CD8-positive, alpha-beta T cell (primary cell): ENCODE measurements at places on chromosomes 12 and 14.

DNA sequence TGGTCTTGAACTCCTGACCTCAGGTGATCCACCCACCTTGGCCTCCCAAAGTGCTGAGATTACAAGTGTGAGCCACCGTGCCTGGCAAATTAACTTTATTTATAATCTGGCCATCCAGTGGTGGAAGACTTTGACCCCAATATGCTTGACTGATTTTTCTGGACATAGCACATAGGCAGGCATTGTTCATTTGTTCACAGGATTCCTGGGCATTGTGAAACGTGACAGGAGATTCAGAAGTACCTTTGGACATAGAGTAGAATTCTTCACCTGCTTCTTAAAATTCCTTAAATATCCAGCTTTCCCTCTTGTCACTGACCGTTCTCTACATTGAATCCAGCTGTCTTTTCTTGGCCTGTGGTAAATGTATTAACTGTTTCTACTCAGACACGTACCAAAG is 103.1 kb downstream of the SCN8A start:
- DNase-seq = no peak

GRCh38 chr12:111103583-111103982 is 183.2 kb upstream of the MYL2 start:
- DNase-seq = no peak

GRCh38 chr14:65606460-65606859 is 193.9 kb downstream of the FUT8 start:
- no peak for DNase-seq

GRCh38 chr14:67551940-67552339 is 18.9 kb downstream of the PLEKHH1 start:
- DNase-seq = no peak

DNA sequence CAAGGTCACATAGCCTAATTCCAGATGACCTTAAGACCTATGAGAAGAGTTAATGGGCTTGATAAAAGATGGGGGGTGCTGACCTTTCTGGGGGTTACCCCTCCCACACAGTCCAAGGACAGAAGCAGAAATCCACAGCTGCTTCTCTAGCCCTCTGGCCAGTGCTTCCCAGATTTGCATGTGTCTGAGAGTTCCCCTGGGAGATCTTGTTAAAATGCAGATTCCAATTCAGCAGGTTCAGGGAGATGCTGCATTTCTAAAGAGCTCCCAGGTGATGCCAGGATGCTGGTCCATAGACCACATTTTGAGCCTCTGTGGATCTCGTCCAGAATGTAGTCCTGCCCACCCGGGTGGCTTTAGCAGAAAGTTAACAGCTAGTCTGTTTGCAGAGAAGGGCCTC is 82.1 kb downstream of the WSCD2 start:
- no peak for DNase-seq

- DNase-seq = peak; percentile 33
Observed at GRCh38 chr14:70641548-70642302, at the start of gene TTC9. TTC9 (plus strand) TSS chr14:70641916; CDS start chr14:70642130, 214 bp downstream.

- DNase-seq = no peak
Observed at GRCh38 chr14:105028251-105028927, 7.5 kb upstream of the CDCA4 start.

DNA sequence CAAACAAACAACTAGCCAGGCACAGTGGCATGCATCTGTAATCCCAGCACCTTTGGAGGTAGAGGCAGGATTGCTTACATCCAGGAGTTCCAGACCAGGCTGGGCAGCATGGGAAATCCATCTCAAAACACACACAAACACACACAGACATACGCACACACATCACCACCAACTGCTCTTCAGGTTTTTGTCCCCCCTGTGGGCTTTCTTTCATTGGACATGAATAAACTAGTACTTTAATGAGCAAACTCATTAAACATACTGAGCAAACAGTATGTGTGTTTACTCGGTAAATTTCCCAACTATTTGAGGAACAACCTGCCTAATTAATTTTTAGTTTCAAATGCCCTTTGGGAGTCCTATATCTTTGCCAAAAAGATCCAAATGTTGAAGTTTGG is 10.1 kb upstream of the RASSF3 start:
- DNase-seq = no peak

DNA sequence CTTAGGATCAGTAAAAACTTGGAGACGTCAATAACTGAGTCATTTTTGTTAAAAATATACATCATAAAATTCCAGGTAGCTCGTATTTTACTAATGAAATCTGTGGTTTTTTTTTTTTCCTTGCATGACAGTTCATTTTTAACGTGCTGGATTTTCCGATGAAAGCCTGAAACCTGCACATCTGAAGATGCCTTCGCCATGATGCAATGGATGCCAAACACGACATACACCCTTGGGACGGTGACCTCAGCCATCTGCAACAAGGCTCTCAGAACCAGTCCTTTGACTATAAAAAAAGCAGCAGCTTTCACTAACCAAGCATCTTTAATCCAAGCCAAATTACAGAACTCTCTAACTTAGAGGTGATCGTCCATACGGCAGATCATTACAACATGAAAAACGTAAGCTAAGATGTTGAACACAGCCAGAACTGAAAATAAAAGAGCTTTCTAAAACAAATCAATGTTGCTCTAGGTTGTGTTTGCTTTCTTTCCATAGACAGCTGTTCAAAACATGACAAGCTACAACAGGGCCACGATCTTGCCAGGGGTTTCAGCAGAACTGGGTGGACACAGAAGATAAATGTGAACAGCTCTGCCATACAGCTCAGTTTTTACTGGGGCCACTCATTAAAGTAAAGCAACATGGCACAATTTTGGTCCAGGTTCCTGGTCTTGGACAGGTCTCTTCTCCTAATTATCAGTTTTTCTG is 7.8 kb downstream of the NIN start:
- no peak for DNase-seq

- no peak for DNase-seq
Observed at GRCh38 chr12:63103494-63104131, 47.4 kb downstream of the AVPR1A start.

DNA sequence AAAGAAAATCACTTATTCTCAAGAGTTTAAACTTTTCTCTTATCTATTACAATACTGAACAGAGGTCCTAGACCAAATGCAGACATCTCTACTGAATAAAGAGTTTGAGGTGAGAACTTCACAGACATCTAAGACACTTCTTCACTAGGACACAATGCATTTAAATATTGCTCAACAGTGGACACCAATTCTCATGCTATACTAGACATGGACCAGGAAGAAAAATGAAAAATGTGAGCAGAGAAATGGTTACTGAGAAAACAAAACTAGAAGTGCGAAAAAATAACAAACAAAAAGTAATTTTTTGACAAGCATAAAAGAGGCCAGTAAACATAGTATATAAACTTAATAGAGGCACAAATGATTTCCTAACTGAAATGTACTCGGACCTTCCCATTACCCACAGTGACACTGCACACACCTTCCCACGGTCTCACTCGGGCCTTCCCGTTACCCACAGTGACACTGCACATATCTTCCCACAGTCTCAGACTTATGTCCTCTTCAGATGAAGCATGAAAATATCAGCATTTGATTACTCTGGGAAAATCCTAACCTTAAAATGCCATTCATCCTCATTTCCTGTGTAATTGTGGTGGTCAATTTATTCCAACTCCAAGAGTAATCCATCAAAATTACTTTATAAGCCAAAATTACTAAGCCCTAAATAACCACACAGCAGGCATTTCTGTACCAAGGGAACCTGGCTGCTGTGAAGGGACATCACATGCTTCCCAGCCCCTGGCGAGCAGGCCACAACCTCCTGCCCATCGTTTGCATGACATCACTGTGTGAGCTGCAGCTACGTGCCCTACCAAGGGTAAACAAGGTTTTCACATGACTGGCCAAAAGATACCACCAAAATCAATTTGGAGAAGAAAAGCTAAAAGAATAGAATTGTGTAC is 6.4 kb downstream of the SLC15A4 start:
- DNase-seq = peak; percentile 65

GRCh38 chr12:94458877-94459727 is 565 bp downstream of the CEP83 start:
- peak; percentile 32 for DNase-seq

GRCh38 chr14:69682621-69683263 is 71.3 kb downstream of the SUSD6 start:
- no peak for DNase-seq

DNA sequence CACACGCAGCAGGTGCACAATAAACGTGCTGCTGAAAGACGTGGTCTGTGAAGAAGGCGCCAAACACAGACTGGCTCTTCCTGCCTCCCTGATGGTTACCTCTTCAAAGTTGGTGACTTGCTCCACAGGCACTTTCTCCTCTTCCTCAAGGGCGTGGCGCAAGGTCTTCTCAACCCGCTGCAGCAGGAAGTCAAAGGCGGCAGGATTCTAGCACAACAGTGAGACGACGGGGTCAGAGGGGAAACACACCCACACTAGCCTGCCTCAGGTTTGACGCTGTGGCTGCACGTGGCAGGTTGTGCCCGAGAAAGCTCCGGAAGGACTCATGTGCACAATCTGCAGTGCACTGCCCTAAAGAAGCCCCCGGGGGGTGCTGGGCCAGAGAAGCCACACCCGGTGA is 15.0 kb downstream of the POLE start:
- DNase-seq = no peak

- no peak for DNase-seq
Observed at GRCh38 chr12:132108211-132108832, 35.8 kb downstream of the DDX51 start.

- no peak for DNase-seq
Observed at GRCh38 chr12:119178544-119179334, at the start of gene HSPB8. HSPB8 (plus strand) TSS chr12:119178931; CDS start chr12:119179313, 382 bp downstream.

- DNase-seq = no peak
Observed at GRCh38 chr14:40053416-40053815, 621.2 kb upstream of the FBXO33 start.

- no peak for DNase-seq
Observed at GRCh38 chr12:97924122-97924521, 461.5 kb downstream of the RMST start.

GRCh38 chr12:31326736-31327659 is 1.0 kb upstream of the SINHCAF start:
- DNase-seq = no peak

GRCh38 chr12:63070709-63071108 is 80.3 kb downstream of the AVPR1A start:
- DNase-seq = no peak

- DNase-seq = peak; percentile 74
Observed at GRCh38 chr12:6336079-6336888, 5.6 kb downstream of the TNFRSF1A start.
